Stomach (tissue), 19 donors: ENCODE measurements at places on chromosomes 5 and 9. TPM values are rescaled to one million over a fixed set of nuclear protein-coding genes. Genes with fewer than 3 reads are reported as not detected.

The PFN3 gene
- polyA plus RNA-seq, result not detected

The NEUROG1 gene
- polyA plus RNA-seq, result not detected

The ALDH1A1 gene
- polyA plus RNA-seq, result 409 TPM

The SPINK13 gene
- not detected for polyA plus RNA-seq

The TYRP1 gene
- 0.18 TPM for polyA plus RNA-seq

The TMEFF1 gene
- polyA plus RNA-seq, result not detected

The FBXL17 gene
- 10.7 TPM for polyA plus RNA-seq

The LRRC70 gene
- polyA plus RNA-seq, result 2.9 TPM

The C5orf63 gene
- polyA plus RNA-seq, result 2.0 TPM

The ATP6V1G1 gene
- polyA plus RNA-seq, result 263 TPM

The SLC46A2 gene
- 0.20 TPM for polyA plus RNA-seq

The DEPDC1B gene
- 1.7 TPM for polyA plus RNA-seq

The SLC6A3 gene
- not detected for polyA plus RNA-seq

The LECT2 gene
- not detected for polyA plus RNA-seq

The SH3RF2 gene
- 23.1 TPM for polyA plus RNA-seq

The GAS1 gene
- 0.87 TPM for polyA plus RNA-seq

The NSG2 gene
- polyA plus RNA-seq, result 1.5 TPM

The CAMSAP1 gene
- polyA plus RNA-seq, result 3.7 TPM
